GM23248 (cell line): ENCODE measurements at places on chromosomes 3 and 15. TPM values are rescaled to one million over a fixed set of nuclear protein-coding genes. Genes with fewer than 3 reads are reported as not detected.

Gene SNTN
- total RNA-seq, result not detected in 2 replicates

DNA sequence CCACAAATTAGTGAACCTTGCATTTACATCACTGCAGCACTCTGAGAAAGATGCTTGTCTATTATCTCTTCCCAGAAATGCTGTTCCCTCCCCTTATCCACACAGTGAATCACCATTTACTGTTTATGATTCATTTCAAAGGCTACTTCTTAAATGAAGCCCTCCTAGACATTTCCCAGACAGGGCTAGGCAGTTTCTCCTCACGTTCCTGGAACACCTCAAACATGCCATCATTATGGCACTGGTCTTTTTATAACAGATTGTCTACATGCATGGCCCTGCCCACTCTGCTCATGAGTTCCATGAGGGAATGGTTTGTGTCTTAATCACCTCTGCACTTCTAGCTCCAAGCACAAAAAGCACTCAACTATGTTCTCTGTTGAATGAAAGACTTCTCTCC lies 32.2 kb upstream of the TM2D3 start:
- 0 out of 2 replicates have a peak, but pooled peaks cover 16% of the 10 kb centered on the region for H3K36me3 ChIP-seq
- peak; percentile 91 for DNase-seq
- no peak overlapping the region for H3K4me3 ChIP-seq
- H3K27ac ChIP-seq, result peak overlapping the region; percentile 49
- peaks cover 18% of the 10 kb centered on the region for H3K4me1 ChIP-seq

- no peak overlapping the region for H3K4me3 ChIP-seq
- no peaks in the 10 kb centered on the region for H3K4me1 ChIP-seq
- H3K36me3 ChIP-seq, result no peaks in the 10 kb centered on the region
These were observed 475 bp upstream of the SPINT1 start for GRCh38 chr15:40843261-40843884.

Gene C3orf52
- total RNA-seq, result 1.3 and 3.5 TPM in 2 replicates

Gene ASB14
- not detected in 2 replicates for total RNA-seq

GRCh38 chr3:30643763-30644462 lies 37.5 kb downstream of the TGFBR2 start:
- peaks cover 45% of the 10 kb centered on the region for H3K36me3 ChIP-seq
- peaks cover 40% of the 10 kb centered on the region for H3K4me1 ChIP-seq
- H3K27me3 ChIP-seq, result no peaks in the 10 kb centered on the region
- H3K27ac ChIP-seq, result no peak overlapping the region
- no peak overlapping the region for H3K4me3 ChIP-seq

GRCh38 chr3:23856286-23856685 lies 50.5 kb downstream of the UBE2E1 start:
- H3K27me3 ChIP-seq, result no peaks in the 10 kb centered on the region
- H3K36me3 ChIP-seq, result no peaks in the 10 kb centered on the region
- peaks cover 29% of the 10 kb centered on the region for H3K4me1 ChIP-seq
- no peak overlapping the region for H3K27ac ChIP-seq
- H3K4me3 ChIP-seq, result no peak overlapping the region
- DNase-seq, result no peak

Gene CFAP161
- total RNA-seq, result not detected in 2 replicates

Gene LRRC31
- total RNA-seq, result not detected in 2 replicates

DNA sequence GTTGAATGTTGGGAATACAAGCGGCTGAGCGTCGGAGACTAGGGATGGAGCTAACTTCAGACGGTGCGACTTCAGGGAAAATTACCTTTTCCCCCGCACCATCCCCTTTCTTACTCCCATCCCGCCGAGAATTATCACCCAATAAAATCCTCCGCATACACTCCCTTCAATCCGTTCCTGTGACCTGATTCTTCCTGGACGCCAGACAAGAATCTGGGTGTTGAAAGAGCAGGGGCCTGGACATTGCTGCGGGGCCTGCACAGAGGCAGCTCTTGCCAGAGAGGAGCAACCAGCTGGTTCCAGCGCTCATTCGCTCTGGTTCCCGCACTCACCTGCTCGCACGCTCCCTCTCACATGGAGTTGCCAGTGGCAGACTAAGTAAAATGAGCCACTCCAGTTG lies 241.9 kb downstream of the ALCAM start:
- H3K4me1 ChIP-seq, result peaks cover 11% of the 10 kb centered on the region
- no peak overlapping the region for H3K27ac ChIP-seq
- no peaks in the 10 kb centered on the region for H3K27me3 ChIP-seq
- H3K36me3 ChIP-seq, result no peaks in the 10 kb centered on the region
- no peak overlapping the region for H3K4me3 ChIP-seq

DNA sequence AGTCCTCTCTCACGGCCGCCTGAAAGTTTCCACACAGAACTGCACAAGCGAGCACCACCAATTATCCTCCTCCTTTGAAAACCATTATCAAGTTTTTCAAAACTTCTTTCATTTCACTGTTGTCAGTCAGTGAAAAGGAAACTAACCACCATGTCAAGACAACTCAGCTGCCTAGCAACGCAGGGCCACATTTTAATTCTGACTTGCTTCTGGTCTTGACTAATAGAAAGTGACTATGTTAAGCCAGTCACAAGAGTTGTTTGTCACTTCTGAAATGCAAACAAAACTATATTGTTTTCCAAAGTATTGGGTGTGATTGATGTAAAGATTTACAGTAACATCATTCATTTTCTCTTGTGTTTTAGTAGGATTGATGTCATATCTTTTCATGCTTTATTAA lies 612.8 kb upstream of the AGTR1 start:
- no peak overlapping the region for H3K4me3 ChIP-seq
- no peak overlapping the region for H3K27ac ChIP-seq
- H3K27me3 ChIP-seq, result no peaks in the 10 kb centered on the region
- no peak for DNase-seq

GRCh38 chr3:38649500-38650247 lies at the start of gene SCN5A:
TSS of gene SCN5A (minus strand) at chr3:38649687. CDS start at chr3:38633307, 16,380 bp downstream.
- H3K27ac ChIP-seq, result no peak within 1 kb of the TSS
- DNase-seq, result peak; percentile 36
- H3K27me3 ChIP-seq, result peaks cover 54% of the 10 kb centered on the region
- no peaks in the 10 kb centered on the region for H3K4me1 ChIP-seq
- no peaks in the 10 kb centered on the region for H3K36me3 ChIP-seq

DNA sequence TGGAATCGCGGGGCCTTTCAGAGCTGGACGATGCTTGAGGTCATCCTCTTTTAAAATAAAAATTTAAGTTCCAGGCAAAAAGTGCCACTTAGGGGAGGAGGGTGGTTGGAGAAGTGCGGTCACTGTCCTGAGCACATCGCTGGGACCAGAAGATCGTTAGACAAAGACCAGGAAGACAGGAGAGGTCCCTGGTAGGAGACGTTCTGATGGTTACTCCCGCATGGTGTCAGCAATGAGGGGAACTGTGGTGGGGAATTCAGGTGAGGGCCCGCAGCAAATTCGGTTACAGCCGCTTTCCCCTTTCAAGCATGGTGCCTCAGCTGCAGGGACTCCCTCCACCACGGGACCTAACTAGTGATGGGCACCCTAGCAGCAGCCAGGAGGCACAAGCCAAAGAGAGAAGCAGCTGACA lies 1.0 kb upstream of the ISY1 start:
- no peaks in the 10 kb centered on the region for H3K27me3 ChIP-seq
- peaks cover 18% of the 10 kb centered on the region for H3K4me1 ChIP-seq

GRCh38 chr3:137468446-137468845 lies 295.7 kb upstream of the SOX14 start:
- no peak for DNase-seq
- H3K27me3 ChIP-seq, result no peaks in the 10 kb centered on the region
- H3K4me3 ChIP-seq, result no peak overlapping the region
- H3K27ac ChIP-seq, result no peak overlapping the region

DNA sequence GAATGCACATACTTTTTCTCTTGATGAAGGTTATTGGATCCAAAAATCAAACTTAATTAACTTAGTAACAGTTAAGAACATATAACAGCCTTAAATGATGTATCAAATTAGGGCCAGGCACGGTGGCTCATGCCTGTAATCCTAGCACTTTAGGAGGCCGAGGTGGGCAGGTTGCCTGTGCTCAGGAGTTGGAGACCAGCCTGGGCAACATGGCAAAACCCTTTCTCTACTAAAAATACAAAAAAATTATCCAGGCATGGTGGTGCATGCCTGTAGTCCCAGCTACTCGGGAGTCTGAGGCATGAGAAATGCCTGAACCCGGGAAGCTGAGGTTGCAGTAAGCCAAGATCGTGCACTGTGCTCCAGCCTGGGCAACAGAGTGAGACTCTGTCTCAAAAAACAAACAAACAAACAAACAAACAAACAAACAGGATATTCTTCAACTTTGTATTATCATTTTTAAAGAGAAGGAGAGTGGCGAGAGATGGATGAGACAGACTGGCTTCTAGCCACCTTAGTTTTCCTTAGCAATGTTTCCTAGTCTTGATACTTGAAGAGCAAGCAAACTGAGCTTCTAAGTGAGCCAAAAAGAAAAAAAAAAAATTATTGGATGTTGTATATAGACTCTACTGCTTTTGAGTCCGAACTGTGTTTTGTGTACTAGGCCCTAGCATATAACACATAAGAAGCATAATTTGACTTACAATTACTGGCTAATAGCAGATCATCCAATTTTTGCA lies 13.8 kb downstream of the SPRED1 start:
- no peaks in the 10 kb centered on the region for H3K36me3 ChIP-seq
- DNase-seq, result peak; percentile 59
- no peaks in the 10 kb centered on the region for H3K27me3 ChIP-seq
- peak overlapping the region; percentile 70 for H3K4me3 ChIP-seq
- H3K27ac ChIP-seq, result peak overlapping the region; percentile 30

- DNase-seq, result peak; percentile 95
- H3K27ac ChIP-seq, result peak within 1 kb of the TSS; percentile 94
- H3K36me3 ChIP-seq, result no peaks in the 10 kb centered on the region
- H3K4me1 ChIP-seq, result no peaks in the 10 kb centered on the region
- H3K27me3 ChIP-seq, result no peaks in the 10 kb centered on the region
These were observed at the start of gene CELSR3 for GRCh38 chr3:48662753-48663488. TSS of gene CELSR3 (minus strand) at chr3:48662886. CDS start at chr3:48662634, 252 bp downstream.

Gene ACKR4
- total RNA-seq, result 25.0 and 25.2 TPM in 2 replicates

DNA sequence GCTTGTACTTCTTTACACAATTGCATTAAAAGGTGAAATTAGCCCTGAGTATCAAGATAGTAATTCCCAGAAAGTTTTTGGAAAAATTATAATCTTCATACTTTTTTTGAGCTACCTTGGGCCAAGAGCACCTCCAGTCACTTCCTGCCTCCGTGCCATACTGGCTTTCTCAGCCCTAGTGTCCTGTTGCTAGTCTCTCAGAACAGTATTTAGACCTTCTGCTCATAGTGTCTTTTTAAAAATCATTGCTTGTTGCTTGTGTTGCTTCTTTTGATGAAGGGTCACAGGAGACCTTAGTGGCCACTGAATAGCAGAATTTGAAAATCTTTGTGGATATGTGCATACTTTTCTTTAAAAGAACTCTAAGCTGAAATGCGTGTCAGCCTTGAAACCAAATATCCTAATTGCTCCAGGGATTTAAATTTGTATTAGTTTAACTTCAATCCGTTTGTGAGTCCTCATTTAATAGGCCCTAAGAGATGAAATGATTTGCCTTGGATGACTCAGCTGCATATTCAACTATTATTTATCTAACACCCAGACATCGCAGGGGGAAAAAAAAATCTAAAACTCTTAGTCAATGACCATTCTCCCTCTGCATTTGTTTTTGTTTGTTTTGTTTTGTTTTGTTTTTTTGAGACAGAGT lies 29.1 kb upstream of the LXN start:
- peak; percentile 68 for DNase-seq
- H3K4me3 ChIP-seq, result no peak overlapping the region
- H3K36me3 ChIP-seq, result no peaks in the 10 kb centered on the region

- no peaks in the 10 kb centered on the region; the same call in 1 of the 2 replicates for H3K4me1 ChIP-seq
- no peaks in the 10 kb centered on the region; the same call in 1 of the 2 replicates for H3K27me3 ChIP-seq
- DNase-seq, result no peak
These were observed 5.8 kb upstream of the EIF5A2 start for GRCh38 chr3:170914212-170914611.

DNA sequence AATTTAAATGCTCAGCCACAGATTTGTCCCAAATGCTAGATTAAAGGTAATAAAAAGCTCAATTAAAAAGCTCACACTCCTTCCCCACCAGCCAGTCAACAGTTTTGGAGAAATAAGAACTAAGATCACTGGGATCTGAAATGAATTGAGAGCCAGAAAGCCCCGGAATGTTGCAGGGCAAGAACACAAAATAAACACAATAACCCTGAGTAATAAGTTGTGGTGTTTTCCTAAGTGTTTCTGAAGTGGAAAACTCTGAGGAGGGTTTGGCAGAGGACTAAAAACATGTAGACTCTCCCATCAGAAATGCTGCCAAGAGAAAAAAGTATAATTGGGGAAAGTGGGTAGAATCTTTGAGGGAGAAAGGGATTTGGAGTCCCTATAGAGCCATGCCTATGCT lies 127.8 kb downstream of the ABI3BP start:
- H3K27me3 ChIP-seq, result no peaks in the 10 kb centered on the region
- DNase-seq, result no peak
- H3K4me3 ChIP-seq, result no peak overlapping the region
- no peak overlapping the region for H3K27ac ChIP-seq
- peaks cover 8% of the 10 kb centered on the region for H3K4me1 ChIP-seq

DNA sequence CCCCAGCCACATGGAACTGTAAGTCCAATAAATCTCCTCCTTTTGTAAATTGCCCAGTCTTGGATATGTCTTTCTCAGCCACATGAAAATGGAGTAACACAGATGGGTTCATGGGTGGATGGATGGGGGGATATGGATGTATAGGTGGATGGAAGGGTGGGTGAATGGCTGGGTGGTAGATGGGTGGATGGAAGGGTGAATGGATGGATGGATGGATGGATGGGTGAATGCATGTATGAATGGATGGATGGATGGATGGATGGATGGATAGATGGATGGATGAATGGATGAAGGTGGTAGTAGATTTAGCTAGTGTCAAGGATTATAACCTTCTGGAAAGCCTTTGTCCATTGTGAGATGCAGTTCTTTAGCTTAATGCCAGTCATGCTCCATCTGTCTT lies 146.1 kb upstream of the ATP2B2 start:
- no peaks in the 10 kb centered on the region for H3K4me1 ChIP-seq
- no peak overlapping the region for H3K4me3 ChIP-seq
- H3K27me3 ChIP-seq, result peaks cover 10% of the 10 kb centered on the region; the same call in 1 of the 2 replicates
- H3K36me3 ChIP-seq, result no peaks in the 10 kb centered on the region
- DNase-seq, result no peak
- no peak overlapping the region for H3K27ac ChIP-seq

Gene IGSF11
- total RNA-seq, result not detected in 2 replicates

DNA sequence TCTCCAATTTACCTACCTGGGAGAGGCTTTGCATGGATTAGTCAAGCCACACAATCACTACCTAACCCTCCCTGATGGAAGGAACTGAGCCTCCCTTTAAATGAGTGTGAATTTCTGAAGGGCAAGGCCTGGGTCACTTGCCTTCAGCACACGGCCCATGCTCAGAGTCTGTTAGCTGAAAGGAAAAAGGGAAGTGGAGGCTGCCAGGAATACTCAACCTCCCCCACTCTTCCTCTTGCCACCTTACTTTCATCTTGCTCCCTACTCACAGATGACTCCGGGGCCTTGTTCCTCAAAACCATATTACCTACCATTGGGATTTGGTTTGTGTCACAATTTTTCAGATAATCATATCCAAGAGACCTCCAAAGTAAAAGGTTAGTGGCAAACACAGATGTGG lies 220.0 kb downstream of the ABHD5 start:
- H3K27me3 ChIP-seq, result peaks cover 5% of the 10 kb centered on the region; the same call in 1 of the 2 replicates
- DNase-seq, result no peak
- no peaks in the 10 kb centered on the region for H3K36me3 ChIP-seq
- no peaks in the 10 kb centered on the region for H3K4me1 ChIP-seq
- H3K4me3 ChIP-seq, result no peak overlapping the region

- DNase-seq, result peak; percentile 74
- peak overlapping the region; percentile 54 for H3K27ac ChIP-seq
- no peaks in the 10 kb centered on the region for H3K27me3 ChIP-seq
- H3K4me3 ChIP-seq, result peak overlapping the region; percentile 80
- peaks cover 18% of the 10 kb centered on the region for H3K4me1 ChIP-seq
- H3K36me3 ChIP-seq, result no peaks in the 10 kb centered on the region
These were observed 624 bp downstream of the AKAP13 start for GRCh38 chr15:85380812-85381642.

- H3K36me3 ChIP-seq, result no peaks in the 10 kb centered on the region
- 0 out of 2 replicates have a peak overlapping the region, but pooled peaks have one; percentile 14 for H3K4me3 ChIP-seq
- H3K27me3 ChIP-seq, result no peaks in the 10 kb centered on the region
- peaks cover 38% of the 10 kb centered on the region for H3K4me1 ChIP-seq
- H3K27ac ChIP-seq, result peak overlapping the region; percentile 44
These were observed 165.2 kb upstream of the MYRIP start for GRCh38 chr3:39644176-39644575.
